Stimulated activated CD8-positive, alpha-beta memory T cell treated with anti-CD3 and anti-CD28 coated beads, Interleukin-12 subunit alpha, Interleukin-12 subunit beta, amount 100 ng/mL, for 4 hours (primary cell): ENCODE measurements at places on chromosomes 1 and 21.

DNA sequence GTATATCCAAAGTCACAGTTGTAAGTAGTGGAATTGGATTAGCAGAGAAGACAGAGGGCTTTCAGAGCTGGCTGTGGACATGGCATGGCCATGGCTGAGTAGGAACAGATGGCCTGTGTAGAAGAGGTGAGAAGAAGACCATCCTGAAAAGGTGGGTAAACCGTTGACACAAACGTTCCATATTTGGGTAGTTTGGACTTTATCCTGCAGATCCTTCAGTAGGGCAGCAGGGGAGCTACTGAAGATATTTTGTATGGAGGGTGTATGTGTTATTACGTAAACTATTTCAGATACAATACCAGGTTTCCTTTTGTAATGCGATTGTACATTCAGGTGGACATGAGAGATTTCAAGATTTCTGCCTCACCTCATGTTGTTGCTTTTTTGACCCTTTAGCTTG, 1.6 kb downstream of the UTP11 start:
- DNase-seq = no peak

DNA sequence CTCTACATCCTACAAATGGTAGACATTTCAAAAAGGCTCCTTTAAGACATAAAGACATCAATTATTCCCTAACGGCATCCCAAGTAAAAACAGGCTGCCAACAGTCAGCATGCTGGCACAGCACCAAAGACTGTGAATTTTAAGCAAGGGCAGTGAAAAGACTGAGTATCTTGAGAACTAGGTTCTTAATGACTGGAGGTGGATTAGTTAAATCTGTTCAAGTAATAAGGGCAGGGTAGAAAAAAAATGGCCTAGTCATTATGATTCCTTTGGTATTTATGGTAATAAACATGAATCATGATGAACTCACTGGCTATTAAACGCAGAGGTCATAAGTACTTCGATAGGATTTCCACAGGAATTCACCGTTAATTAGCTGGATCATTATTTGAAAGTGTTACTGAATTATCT, 75.2 kb downstream of the KIFAP3 start:
- DNase-seq = no peak

GRCh38 chr1:8691662-8692061, 125.8 kb downstream of the RERE start:
- DNase-seq = no peak

DNA sequence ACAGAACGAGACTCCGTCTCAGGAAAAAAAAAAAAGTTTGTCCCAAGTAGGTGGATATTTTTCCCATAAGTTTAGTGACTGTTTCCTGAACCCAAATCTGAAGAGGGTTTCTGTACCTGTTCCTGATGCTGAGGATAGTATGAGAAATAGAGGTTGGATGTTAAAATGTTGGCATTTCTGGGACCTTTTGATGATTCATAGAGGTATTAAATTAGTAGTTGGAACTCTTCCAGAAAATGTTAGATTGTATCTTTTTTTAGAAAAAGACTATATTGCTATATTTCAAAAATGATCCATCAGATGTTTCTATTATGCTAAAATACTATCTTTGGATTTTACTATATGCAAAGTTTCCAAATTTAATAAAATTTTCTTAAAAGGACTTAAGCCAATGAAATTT, 2.9 kb upstream of the CENPL start:
- no peak for DNase-seq

DNA sequence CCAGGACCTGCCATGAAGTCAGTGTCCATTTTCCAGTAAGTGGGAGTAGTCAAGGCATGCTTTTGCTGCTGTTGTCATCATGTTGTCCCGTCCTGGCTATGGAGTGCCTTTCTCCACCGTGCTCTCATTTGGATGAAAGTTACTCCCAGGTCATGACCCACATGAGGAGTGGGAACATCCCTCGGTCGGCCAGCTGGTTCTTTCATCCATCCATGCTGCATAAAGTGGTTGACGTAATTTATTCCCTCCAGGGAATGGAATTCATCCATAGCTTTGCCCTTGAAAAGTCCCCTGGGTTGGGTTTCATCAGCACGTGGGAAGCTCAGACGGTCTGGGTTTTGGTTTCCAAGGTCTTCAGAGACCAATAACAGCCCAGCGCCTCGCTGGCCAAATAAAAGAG, 11.6 kb downstream of the PLA2G2A start:
- no peak for DNase-seq

DNA sequence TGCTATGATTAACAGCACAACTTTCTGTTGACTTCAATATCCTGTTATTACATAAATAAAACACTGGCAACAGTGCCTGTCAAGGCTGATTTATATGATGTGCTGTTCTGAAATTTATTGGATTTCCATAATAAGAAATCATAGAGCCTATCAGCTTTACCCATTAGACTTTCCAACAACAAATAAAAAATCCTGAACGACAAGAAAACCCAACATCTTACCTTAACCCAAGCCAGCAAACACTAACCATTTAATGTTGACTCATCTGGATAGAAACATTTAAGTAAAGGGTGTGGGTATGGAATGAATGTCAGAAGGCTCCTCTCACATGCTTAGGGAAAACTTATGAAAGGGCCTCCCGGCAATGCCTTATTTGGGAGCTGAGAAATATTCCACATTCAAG, 165.1 kb downstream of the SLC45A1 start:
- no peak for DNase-seq
